ENCODE measurements at places on chromosomes 1 and 21.

- no peak for DNase-seq
Observed at GRCh38 chr1:160924791-160925651, 29.6 kb downstream of the ITLN2 start.

DNA sequence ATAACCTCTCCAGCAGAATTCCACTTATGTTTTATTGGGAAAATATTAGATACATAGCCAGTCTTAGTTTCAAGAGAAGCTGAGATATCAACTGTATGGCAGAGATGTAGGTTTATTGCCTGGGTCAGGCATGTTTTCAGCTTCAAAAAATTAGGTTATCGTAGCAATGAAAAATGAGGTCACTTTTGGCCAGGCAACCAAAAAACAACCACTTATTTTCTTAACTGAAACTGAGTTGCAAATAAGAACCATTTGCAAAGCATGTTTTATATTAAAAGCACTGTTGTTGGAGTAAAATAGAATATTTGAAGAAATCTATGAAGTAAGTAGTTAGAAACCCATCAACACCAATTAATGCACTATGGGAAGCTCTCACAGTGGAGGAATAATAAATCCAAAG is 5.5 kb upstream of the OR6Y1 start:
- no peak for DNase-seq

GRCh38 chr1:43602990-43603389 is 47.0 kb upstream of the KDM4A start:
- DNase-seq: no peak

- no peak for DNase-seq
Observed at GRCh38 chr1:222006715-222007114, 264.8 kb upstream of the DUSP10 start.

DNA sequence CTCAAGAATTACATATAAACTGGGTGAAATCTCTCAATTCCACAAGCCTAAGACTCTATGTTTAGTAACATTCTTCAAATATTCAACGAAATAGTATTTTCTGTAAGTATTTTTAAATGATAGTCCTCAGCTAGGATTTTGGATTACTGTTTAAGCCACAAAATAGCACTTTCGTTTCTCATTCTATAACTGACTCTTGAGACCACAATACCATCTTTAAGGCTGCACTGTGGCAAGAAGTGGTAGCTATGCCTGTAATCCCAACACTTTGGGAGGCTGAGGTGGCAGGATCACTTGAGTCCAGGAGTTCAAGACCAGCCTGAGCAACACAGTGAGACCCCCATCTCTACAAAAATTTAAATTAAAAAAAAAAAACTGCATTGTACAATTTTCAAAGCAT is 126.7 kb downstream of the CDC42BPA start:
- no peak for DNase-seq

DNA sequence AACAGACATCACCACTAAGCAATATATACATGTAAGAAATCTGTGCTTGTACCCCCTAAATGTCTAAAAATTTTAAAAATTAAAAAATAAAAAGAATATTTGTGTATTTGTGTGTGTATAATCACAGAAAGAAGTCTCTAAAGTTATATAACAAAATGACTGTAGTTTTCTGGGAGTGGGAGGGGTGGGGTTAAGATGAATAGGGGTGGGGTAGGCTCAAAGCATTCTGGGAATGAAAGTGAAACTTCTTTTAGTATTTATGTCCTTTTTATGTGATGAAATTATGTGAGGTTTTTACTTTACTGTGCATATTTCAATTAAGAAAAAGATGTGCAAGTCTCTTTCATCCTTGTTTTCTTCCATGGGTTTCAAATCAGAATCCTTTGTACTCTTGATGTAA is 65.3 kb downstream of the FASLG start:
- DNase-seq: no peak

GRCh38 chr1:23177438-23178380 is 9.1 kb upstream of the LUZP1 start:
- peak; percentile 28 for DNase-seq

DNA sequence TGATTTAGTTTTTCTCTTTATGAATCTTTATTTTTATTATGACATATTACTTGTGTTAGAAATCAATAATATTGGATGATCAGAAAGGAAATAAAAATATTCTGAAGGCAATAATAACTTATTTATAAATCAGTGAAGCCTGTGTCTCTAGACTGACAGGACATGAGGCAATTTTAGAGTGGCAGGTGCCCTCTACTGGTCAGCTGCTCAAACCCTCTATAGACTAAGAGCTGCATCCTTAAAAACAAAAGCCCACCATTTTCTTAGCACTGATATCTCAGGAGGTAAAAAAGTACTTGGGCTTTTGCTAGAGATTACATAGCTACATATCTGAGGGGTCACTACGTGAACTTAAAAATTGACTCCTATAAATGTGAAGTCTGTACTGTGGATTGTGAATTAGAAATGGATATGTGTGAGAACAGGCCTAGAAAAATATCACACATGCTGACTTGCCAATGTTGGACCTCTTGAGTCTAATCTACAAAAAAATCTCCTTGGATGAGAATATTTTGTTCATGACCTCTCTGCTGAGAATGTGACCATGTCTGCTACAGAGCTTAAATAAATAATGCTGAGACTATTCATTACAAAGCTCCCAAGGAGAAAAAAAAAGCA is 597.9 kb upstream of the ADAMTS5 start:
- DNase-seq: no peak

DNA sequence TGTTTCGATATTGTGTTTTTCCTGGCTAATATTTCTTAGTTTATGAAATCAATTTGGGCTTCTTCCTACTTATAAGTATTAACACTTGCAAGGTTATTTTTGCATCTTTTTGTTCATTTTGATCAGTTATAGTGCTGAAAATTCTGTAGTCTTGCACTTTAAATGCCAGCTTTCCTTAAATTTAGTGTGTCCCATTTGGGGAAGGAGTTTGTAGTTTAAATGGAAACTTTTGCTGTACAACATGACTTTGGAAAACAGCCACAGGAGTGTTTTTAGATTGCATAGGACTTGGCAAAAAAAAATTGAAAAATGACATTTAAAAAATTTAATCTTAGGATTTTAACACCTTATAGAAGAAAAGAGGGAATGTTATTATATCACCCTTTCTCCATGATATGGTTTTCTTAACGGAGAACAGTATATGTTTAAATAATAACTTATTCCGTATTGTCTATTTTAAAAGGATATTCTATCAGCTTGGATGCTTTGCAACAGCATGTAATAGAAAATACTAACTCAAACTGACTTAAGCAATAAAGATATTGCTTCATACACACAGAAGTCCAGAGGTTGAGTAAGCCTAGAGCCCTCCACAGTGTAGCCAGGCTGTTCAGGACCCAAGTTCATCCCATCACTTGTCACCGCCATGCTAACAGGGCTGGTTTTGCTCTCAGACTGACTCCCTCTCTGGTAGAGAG is 53.8 kb downstream of the LYPLAL1 start:
- no peak for DNase-seq

- DNase-seq: no peak
Observed at GRCh38 chr21:25822981-25823380, 88.2 kb downstream of the GABPA start.

- no peak for DNase-seq
Observed at GRCh38 chr1:84245563-84245962, 55.9 kb upstream of the SAMD13 start.

DNA sequence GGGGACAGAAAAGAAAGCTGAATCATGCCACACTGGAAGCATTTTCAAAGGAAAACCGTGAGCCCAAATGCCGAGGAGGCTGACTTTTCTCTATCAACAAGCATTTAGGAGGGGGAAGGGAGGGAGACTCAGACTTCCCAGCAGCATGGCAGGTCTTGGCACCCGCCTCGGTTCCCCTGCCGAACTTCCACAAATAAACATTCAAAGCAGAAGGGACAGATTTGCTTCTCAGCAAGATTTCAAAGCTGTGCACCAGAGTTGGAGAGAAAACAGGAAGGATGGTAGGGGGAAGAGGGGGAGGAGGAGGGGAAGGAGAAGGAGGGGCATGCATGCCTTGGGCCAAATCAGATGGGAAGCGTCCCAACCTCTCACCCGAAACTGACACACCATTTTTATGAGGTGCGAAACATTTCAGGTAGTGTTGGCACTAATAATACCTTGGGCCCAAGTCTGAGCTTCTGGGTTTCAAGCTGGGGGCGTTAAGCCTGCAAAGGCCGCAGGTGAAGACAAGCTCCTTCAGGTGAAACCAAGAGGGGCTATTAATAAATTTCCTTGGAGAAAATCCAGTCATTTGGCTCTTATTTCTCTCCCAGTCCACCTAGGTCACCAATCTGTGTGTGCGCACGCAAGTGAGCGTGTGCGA is 26.4 kb downstream of the ABCA4 start:
- DNase-seq: no peak

- DNase-seq: no peak
Observed at GRCh38 chr1:91830242-91831131, 55.5 kb downstream of the TGFBR3 start.

GRCh38 chr1:1427106-1427819 is 6.2 kb upstream of the ANKRD65 start:
- no peak for DNase-seq

- no peak for DNase-seq
Observed at GRCh38 chr1:100277866-100278265, 11.8 kb downstream of the RTCA start.

DNA sequence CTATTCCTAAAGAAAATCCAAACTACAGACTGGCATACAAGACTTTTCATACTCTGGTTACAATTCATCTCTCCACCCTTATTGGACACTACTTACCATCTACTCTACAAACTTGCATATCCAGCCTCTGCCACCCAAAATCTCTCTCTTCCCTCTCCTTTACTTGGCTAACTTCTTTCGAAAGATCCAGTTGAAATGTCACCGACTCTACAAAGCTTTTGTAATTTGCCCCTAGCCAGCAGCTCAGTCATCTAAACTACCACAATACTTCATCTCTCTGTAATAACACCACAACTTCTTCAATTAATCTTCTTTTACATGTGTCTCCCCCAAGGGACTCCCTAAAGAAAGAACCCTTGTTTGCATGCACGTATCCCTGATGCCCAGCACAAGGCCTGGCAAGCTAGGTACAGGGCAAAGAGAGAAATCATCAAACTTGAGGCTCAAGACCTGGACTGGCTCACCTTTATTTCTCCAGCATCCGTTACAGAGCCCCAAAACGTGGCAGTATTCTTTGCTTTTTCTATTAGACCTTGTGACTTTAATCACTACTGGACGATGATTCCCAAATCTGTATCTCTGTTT is 2.7 kb downstream of the ZBTB21 start:
- DNase-seq: no peak

DNA sequence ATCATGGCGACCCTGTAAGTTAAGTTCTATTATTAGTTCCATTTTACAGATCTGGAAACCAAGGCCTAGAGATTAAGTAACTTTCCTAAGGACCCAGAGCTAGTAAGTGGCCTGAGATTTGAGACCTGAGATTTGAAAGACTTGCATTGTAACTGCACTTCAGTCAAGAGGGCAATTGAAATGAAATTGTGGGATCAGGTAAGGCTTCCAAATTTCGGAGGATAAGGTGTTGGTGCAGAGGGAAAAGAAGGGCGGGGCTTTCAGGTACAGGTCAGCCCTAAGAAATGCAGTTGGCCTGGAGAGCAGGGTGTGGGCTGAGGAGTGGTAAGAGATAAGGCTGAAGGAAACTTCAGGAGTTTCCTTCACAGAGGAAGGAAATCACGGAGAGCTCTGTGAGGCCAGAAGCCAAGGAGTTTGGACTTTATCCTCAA is 51.1 kb downstream of the SLC16A1 start:
- DNase-seq: no peak

GRCh38 chr1:40132383-40133311 is 28.5 kb upstream of the RLF start:
- DNase-seq: no peak

- DNase-seq: peak; percentile 90
Observed at GRCh38 chr1:2049718-2050431, at the start of gene PRKCZ. TSS of gene PRKCZ (plus strand) at chr1:2050411. CDS start at chr1:2050631, 220 bp downstream.

- no peak for DNase-seq
Observed at GRCh38 chr1:177480741-177481305, 310.1 kb downstream of the BRINP2 start.

Data from stimulated activated CD8-positive, alpha-beta memory T cell treated with anti-CD3 and anti-CD28 coated beads, Interleukin-7, amount 100 ng/mL, for 48 hours (primary cell).